Activated T-cell treated with anti-CD3 and anti-CD28 coated beads for 48 hours (primary cell): ENCODE measurements at places on chromosomes 7 and 10.

- no peak for DNase-seq
Observed at GRCh38 chr10:79246209-79246581, 101.1 kb upstream of the PPIF start.

GRCh38 chr7:106313966-106314365 is 29.2 kb upstream of the NAMPT start:
- DNase-seq, result no peak

DNA sequence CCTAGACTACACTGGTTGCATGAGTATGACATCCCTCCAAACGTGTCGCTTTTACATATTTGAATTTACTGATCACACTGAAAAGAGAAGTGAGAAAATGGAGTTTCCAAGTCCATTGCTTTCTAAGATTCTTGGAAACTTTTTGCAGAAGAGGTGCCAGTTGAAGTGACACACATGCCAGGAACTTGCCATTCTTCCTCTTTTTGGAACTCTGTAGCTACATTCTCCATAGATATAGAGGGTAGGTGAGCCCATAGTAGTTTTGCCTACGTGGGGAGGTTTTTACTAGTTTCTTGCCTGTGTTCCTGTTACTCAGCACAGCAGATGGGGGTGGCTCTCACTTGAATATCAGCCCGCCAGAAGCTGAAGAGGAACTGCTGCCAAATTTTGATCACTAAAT is 286.6 kb upstream of the NRP1 start:
- no peak for DNase-seq

DNA sequence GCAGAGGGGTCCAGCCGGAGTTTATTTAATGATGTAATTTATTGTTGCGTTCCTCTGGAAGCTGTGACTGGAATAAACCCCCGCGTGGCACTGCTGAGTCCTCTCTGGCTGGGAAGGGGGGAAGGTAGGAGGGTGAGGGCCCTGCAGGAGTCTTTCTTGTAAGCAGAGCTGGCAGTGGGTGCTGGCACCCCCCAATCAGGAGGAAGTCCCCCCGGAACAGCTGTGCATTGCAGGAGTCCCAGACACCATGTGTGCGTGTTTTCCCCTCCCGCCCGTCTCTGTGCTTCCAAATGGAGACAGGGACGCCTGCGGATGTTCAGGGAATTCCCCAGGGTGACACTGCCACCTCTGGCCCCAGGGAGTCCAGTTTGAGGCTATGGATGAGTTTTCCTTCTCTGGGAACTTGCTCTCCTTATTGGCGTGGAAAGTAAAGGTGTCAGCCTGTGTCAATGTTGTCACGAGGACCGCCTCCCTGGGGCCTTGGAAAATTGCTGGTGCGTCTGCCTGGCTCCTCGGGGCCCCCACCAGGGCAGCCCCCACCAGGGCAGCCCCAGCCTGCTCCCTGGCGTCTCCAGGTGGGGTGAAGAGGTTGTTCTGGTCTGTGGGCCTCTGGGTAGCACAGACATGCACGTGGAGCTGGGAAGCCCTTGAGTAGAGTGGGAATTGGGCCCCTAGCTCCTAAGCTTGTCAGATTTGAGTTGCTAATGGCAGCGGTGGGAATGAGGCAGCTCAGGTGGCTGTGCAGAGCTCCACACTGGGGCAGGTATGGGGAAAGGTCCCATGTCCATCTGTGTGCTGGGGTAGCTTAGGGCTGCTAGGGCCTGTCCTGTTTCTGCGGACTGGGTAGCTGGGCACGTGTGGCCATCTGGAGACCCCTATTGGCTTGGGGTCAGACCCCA is 2.7 kb downstream of the FZD9 start:
- DNase-seq, result no peak

GRCh38 chr7:35035511-35035961 is 1.7 kb downstream of the DPY19L1 start:
- peak; percentile 3 for DNase-seq

DNA sequence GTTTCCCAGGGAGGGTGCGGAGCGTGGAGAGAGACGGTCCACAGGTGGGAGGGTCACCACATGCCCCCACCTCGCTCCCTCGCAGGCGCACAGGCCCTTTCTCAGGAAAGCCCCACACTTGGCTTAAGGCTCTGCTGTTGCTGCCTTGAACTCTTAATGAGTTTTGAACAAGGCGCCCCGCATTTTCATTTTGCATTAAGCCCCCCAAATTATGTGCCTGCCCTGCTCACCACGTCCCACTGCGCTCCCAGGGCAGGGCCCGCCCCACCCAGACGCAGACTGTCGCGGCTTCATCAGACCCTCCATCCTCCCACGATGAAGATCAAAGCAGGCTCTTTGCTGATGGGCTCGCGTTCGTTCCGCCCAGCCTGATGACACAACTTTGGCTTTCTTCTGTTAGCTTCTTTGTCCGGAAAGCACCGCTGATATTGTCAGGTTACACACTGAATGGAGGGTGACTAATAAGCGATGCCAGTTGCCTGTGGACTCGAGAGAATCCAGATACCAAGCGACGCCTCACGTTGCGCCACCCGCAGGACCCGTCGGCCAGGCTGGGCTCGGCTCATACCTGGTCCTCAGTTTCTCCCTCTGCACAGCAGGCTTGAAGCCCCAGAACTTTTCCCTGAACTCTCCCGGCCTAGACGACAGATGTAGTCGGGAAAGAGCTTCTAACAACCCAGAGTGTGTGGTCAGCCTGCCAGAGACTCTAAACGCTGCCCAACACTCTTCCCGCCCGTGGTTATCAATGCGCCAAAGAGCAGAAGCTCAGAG is 9.5 kb downstream of the CALML3 start:
- no peak for DNase-seq

- DNase-seq, result no peak
Observed at GRCh38 chr10:120172356-120172755, 279.8 kb downstream of the SEC23IP start.

DNA sequence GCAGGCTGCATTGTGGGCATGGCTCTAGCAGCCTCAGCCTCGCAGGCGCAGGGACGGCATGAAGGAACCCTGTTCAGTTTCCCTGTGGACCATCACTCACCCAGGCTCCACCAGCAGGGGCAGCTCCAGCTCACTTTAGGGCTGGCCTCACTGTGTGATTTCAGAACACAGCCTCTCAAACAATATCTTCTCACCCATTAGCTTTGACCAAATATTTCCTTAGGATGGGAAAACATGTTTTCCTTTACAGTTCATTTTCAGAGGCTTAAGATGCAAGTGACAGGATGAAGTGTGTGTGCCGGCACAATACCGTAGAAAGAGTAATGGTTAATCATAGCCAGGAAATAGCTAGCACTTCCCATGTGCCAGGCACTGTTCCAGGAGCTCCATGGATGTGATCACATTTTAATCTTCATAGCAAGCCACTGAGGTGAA is 58.2 kb downstream of the LANCL2 start:
- DNase-seq, result no peak

- DNase-seq, result no peak
Observed at GRCh38 chr10:103840740-103841070, 14.7 kb downstream of the SH3PXD2A start.

DNA sequence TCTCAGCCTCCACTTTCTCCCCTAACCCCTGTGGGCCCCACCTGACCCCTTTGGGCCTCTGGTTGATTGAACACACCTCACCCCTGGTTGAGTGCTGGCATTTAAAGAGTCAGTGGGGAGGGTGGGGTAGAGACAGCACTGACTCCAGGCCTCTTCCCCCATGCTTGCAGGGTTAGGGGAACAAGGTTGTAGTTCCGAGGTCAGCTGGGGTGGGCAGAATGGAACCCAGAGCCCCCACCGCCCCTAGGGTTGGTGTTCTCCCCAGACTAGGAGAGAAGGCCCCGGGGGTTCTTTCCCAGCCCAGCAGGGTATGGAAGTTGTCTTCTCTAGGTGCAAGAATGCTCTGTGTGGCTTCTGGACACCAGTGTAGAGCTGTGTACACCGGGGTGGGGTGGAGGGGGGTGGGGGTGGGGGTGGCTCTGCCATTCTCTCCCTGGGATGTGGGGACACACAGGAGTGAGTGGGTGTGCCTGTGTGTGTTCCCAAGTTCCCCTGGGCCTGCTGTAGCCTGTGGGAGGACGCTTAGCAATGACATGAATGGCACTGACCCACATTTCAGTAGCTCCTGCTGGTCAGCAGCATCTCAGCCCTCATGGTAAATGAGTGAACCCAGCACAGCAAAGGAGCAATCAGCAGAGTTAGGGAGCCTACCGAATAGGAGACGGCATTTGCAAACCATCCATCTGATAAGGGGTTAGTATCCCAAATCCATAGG is 33.6 kb downstream of the PRF1 start:
- DNase-seq, result no peak
